ENCODE measurements at places on chromosomes 12 and 14.

GRCh38 chr12:62709311-62709710, 225.6 kb downstream of the PPM1H start:
- no peak for DNase-seq

DNA sequence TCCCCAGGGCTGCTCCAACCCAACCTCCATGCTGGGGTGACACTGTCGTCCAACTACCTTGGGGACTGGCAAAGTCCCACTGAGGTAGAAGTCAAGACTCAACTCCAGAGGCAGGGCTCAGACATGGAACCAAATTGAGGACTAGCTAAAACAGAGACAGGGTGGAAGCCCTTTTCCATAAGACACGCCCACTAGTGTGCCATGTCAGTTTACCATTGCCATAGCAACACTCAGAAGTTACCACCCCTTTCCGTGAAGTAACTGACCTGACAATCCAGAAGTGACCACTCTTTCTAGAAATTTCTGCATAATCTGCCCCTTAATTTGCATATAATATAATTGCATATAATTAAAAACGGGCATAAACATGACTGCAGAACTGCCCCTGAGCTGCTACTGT, 409.6 kb downstream of the MED13L start:
- DNase-seq: no peak

GRCh38 chr14:56738020-56738419, 72.3 kb downstream of the OTX2 start:
- DNase-seq: no peak

- DNase-seq: no peak
Observed at GRCh38 chr12:122265886-122266229, 436 bp downstream of the VPS33A start.

GRCh38 chr12:57899010-57899662, 42.2 kb upstream of the ATP23 start:
- DNase-seq: no peak

GRCh38 chr14:55099756-55100155, 29.3 kb upstream of the LGALS3 start:
- DNase-seq: no peak

DNA sequence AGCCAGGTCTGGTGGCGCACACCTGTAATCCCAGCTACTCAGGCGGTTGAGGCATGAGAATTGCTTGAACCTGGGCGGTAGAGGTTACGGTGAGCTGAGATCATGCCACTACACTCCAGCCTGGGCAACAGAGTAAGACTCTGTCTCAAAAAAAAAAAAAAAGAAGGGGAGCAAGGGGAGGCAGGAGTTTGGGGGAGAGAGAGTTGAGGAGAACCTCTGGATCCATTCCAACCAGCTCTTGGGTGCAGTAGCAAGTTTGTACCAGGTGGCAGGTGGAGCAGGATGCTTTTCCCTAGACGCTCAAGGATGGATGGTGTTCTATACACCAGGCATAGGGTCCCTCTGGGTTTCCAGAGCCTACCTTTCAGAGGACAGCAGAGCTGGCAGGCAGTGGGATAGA, 1.9 kb downstream of the NFE2 start:
- DNase-seq: no peak

DNA sequence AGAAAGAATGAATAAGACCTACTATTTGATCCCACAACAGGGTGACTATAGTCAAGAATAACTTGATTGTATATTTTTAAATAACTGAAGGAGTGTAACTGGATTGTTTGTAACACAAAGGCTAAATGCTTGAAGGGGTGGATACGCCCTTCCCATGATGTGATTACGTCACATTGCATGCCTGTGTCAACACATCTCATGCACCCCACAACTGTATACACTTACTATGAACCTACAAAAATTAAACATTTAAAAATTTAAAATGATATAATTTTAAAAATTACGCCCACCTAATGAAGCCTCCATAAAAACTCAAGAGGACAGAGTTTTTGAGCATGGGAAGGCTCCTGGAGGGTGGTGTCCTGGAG, 94.5 kb downstream of the SCARB1 start:
- no peak for DNase-seq

- no peak for DNase-seq
Observed at GRCh38 chr14:51817326-51817725, 43.1 kb upstream of the GNG2 start.

DNA sequence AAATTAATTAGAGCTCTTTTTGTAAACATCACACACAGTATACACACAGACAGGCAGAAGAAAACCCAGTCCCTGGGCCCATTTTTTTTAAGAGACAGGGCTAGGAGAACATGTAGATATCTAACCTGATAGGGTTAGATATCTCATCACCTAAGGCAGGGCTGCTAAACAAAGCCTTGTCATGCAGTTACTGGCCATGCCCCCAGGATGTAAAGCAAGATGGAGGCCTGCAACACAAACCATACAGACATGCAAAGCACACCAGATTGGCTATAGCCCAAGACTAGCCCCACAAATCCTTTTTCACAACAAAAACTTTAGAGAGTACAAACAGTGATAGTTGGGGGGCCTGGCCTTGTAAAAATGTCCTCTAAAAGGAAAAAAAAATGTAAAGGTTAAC, 20.5 kb downstream of the CLEC2A start:
- no peak for DNase-seq

GRCh38 chr14:106538201-106538600, 1011.8 kb downstream of the TMEM121 start:
- DNase-seq: no peak

DNA sequence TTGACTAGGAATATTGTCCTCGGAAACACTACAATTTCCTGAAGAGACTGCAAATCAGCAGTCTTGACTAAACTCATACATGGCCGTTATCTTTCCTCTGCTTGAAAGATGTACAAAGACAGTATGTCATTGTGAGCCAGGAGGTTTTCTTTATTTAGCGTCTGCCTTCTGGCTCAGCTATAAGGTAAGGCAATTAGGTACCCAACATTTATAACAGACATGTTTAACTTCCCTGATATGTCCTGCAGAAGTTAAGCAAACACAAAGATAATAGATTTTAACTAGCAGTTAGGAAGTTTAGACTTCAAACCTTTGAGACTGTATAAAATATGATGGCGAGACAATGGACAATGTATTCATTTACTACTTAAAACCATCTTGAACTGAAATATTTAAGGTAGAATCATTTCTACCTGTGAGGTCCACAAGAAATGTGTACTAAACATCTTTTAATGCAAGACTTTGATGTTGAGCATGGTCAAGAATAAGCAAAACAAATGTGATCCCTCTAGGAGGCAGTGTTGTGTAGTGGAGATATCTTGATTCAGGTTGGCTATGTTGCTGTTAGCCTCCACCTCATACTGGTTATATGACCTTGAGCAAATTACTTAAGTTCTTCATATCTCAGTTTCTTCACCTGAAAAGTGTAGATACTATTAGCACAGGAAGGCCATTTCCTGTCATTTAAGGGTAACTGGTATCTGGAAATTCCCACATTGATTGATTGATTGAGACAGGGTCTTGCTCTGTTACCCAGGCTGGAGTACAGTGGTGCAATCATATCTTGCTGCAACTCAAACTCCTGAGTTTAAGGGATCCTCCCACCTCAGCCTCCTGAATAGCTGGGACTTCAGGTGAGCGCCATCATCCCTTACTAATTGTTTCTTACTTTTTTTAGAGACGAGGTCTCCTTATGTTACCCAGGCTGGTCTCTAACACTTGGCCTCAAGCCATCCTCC, 96.3 kb upstream of the EEA1 start:
- peak; percentile 30 for DNase-seq

DNA sequence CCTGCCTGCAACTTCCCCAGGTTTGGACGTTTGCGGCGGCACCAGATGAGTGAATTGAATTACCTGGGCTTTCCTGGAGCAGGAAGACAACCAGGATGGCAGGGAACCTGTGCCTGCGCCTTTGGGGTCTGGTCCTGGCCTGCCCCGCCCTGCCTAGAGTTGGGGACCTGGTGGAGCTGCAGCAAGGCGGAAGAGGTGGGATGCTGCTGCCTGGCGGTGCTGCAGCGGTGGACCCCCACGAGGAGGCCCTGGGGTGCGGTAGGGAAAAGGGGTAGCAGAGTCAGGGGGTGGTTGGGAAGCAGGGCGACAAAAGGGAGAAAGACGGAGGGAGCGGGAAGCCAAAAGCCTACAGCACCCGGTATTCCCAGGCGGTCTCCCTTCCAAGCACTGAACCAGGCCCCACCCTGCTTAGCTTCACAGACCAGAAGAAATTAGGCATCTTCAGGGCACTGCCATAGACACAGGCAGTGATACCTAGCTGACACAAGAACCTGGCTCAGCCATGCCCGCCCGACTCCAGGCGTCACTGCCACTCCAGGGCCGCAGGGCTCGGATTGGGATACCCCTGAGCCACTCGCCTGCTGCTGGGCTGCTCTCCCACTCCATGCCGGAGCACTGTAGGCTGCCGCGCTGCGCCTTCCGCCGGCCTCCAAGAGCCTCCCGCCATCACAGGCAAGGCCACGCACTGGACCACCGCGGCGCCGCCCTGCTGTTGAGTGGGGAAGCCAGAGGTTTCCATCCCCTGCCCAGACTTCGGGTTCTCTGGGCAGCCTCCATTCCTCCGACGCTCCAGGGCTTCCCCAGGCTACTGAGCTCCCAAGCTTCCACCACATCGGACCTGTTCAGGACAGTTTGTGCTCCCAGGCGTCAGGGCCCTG, 155.2 kb upstream of the ALG10B start:
- DNase-seq: no peak

GRCh38 chr12:124030510-124030909, 57.5 kb downstream of the ZNF664 start:
- DNase-seq: no peak

GRCh38 chr12:62983594-62983993, 48.6 kb upstream of the PPM1H start:
- no peak for DNase-seq

DNA sequence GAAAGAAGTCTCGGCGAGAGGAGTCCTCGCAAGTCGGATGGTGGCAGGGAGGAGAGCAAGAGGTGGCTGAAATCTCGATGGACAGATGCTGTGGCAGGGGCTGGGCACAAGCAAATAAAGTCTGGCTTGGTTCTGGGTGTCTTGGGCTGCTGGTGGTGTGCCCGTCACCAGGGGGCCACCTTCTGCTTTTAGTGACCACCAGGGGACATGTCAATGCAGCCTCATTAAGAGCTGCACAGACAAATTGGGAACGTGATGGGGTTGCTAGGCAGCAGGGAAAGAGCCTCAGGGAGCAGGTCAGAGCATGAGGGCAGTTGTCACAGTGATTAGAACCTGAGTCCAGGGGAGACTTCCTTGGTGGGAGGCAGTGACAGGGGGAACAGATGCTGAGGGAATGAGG, 44.0 kb downstream of the LRRC74A start:
- DNase-seq: no peak

GRCh38 chr12:22043943-22044342, 2.1 kb upstream of the CMAS start:
- no peak for DNase-seq

GRCh38 chr14:28946267-28946666, 179.7 kb downstream of the FOXG1 start:
- DNase-seq: no peak

DNA sequence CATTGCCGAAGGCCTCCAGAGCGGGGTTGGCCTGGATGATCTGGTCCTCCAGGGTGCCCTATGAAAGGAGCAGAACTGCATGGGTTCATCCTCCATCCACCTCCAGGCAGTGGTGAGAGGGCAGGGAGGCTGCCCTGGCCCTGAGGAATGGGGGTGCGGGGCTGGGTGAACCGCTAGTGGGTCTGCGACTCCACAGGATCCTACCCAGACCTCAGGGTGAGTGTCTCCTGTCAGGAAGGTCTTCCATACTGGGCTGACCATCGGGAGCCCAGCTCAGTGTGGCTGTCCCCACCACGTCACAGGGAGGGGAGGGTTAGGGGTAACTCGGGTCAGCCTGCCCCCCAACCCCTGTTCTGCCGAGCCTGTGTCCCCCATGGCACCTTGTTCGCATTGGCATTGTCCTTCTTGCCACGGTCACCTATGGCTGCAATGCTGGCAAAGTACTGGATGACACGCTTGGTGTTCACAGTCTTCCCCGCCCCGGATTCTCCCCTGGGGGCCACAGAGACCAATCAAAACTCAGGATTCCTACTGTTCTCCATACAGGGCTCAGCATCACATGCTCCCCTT, 3.7 kb downstream of the MYH6 start:
- DNase-seq: no peak

DNA sequence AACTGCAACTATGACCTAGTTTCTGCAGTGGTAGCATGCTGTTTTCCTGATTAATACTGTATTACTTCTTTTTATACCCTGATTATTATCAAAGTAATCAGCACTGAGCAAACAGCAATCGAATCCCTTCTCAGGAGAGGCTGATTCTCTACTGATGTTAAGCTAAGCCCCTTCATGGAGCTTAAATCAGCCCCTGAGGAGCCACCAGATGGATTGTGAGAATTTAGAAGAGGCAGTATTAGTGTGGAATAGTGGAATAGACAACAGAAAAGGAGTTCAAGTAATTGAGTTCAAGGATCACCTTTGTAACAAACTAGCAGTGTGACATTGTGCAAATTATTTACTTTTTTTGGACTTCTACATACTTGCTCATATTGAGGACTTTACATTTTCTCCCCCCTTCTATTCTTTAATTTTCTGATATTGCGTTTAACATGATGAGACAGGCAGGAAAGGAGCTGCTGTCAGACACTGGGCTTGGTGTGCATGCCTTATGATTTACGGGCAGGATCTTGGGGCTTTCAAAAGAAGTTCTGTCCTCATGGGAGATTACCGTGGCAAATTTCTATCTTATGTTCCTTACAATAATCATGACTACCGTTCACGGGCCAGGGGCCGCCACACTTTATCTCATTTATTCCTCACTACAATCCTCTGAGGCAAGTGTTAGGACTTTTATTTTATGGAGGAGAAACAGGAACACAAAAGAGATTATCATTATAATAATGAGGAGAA, 68.0 kb downstream of the PTPRR start:
- no peak for DNase-seq

DNA sequence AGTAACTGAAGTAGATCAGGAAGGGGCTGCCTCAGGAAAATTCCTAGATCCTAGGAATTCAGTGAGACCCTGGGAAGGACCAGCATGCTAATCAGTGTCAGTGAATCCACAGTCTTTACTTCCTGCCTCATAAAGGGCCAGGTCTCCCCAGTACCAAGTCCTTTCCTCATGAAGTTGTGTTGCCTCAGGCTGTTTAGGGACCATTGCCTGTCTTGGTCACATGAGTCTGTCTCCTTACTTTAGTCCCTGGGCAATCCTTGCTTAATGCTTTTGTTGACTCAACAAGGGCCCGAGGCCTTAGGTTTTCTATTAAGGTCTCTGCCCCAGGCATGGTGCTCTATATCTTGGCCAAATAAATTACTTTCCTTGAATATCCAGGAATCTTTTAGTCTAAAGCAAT, 16.1 kb upstream of the ATF1 start:
- no peak for DNase-seq

- no peak for DNase-seq
Observed at GRCh38 chr12:6539707-6540134, 5.4 kb downstream of the GAPDH start.

DNA sequence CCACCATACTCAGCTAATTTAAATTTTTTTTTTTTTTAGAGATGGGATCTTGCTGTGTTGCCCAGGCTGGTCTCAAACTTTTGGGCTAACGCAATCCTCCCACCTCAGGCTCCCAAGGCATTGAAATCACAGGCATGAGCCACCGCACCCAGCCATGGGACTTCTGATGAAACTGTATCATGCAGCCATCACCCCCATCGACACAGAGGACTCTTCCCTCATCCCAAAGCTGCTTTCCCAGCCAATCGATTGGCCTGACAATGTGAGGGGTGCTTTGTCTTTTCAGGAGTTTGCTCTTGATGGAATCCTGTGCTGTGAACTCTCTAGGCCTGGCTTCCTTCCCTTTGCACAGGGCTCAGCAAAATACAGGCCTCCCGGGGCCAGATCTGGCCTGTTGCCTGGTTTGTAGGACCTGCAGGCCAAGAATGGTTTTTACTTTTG, 59.6 kb upstream of the NCOR2 start:
- no peak for DNase-seq

GRCh38 chr12:29131539-29131938, 17.5 kb upstream of the FAR2 start:
- DNase-seq: no peak

Measured in LoVo (cell line).